ENCODE measurements at places on chromosomes 5 and 9.

- peak; percentile 11 for DNase-seq
Measured at GRCh38 chr9:95336281-95336680, 18.8 kb upstream of the FANCC start.

GRCh38 chr9:10251490-10251889 is 361.3 kb downstream of the PTPRD start:
- no peak for DNase-seq

- DNase-seq, result no peak
Measured at GRCh38 chr9:88837731-88838130, 153.5 kb upstream of the S1PR3 start.

- DNase-seq, result no peak
Measured at GRCh38 chr5:175133185-175133584, 310.8 kb downstream of the DRD1 start.

- DNase-seq, result no peak
Measured at GRCh38 chr5:58183786-58184085, 276.1 kb downstream of the PLK2 start.

DNA sequence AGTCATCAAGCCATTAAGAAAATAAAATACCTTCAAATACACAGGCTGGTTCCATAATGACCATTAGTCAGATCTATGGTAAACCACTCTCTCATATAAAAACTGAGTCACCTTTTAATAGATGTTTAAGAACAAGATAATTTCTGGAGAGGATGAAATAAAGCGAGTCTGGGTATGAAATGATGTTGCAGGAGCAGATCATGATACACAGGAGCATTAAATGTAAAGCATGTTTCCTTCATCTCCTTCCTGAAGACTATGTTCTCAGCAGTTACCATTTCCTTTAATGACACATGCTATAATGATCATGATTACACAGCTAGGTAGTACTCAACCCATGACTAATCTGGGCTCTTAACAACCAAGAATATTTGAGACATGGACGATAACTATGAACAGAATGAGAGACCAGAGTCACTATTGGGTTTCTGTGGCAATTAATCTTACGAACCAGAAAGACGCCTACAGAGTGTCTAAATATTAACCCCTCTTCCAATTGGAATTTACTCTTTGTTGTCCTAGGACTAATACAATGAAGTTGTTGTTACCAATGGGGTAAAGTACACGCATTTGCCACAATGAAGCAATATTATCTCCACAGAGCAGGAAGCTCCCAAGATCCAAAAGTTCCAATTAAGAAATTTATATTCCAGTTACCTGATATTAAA is 105.6 kb downstream of the NR6A1 start:
- no peak for DNase-seq

- no peak for DNase-seq
Measured at GRCh38 chr9:72685911-72686310, 164.5 kb downstream of the TMC1 start.

DNA sequence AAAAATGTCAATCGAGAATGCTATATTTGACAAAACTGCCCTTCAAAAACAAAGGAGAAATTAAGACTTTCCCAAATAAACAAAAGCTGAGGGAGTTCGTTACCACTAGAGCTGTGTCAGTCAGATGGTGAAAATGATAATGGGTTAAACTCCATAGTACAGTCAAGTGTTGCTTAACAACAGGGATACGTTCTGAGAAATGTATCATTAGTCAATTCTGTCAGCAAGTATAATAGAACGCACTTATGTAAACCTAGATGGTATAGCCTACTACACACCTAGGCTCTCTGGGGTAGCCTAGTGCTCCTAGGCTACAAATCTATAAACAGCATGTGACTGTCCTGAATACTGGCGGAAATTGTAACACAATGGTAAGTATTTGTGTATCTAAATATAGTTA is 138.7 kb downstream of the DRD1 start:
- no peak for DNase-seq
